Suppressor macrophage treated with lipopolysaccharide for 1 hour (primary cell): ENCODE measurements at places on chromosomes 6 and 20.

DNA sequence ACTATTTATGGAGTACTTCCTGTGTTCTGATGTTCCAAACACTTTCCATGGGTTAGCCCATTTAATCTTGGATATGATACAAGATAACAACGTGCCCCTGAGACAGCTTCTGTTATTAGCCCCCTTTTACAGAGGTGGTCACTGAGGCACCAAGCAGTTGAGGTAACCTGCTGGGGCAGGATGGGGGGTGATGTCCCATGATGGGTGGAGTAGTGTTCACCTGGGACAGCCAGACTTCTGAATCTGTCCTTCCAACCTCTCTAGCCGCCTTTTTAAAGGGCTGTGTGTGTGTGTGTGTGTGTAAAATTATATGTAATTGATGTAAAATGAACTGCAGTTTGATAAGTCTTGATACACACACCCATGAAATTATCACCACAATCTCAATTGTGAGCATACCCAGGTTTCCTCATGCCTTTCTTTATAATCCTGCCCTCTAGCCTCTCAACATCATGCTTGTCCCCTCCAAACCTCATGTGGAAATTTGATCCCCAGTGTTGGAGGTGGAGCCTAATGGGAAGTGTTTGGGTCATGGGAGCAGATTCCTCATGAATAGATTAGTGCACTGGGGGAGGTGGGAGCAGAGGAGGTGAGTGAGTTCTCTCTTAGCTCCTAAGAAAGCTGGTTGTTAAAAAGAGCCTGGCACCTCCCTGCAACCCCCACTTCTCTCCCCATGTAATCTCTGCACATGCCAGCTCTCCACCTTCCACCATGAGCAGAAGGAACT lies 39.2 kb downstream of the PLAGL2 start:
- DNase-seq = no peak

DNA sequence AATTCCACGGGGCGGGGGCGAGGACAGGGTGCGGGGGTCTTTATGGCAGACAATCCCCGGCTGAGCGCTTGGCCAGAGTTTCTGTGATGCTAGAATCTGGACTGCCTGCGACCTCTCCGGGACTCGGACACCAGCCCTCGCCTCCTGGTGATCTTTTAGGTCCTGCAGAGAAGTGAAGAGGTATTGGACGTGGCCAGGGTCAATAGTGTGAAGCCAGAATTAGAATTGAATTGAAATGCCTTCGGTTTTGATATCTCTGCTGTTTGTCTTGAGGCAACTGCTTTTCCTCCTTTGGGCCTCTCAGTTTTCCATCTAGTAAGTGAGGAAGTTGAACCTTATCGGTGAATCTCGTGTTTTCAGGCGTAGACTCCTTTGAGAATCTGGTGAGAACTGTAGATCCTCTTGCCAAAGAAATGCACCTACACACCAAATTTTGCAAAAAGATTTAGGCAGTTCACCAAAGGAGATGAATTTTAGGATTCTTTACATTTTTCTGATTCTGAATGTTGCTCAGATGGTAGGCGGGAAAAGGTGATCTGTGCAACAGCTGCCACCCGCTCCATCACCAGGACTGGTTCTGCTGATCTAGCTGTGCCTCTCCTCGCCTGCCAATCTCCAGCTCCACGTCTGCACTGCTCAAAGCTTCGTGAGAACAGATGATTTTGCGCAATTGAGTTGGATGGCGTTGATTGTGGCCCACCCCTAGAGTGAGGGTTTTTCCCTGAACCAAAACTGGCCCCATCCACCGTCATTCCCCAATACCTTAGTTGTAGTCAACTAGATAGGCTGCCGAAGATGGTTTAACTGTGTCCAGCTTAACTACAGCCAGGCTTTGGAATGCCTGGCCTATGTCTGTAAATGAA lies 837 bp upstream of the OSER1 start:
- DNase-seq = no peak

DNA sequence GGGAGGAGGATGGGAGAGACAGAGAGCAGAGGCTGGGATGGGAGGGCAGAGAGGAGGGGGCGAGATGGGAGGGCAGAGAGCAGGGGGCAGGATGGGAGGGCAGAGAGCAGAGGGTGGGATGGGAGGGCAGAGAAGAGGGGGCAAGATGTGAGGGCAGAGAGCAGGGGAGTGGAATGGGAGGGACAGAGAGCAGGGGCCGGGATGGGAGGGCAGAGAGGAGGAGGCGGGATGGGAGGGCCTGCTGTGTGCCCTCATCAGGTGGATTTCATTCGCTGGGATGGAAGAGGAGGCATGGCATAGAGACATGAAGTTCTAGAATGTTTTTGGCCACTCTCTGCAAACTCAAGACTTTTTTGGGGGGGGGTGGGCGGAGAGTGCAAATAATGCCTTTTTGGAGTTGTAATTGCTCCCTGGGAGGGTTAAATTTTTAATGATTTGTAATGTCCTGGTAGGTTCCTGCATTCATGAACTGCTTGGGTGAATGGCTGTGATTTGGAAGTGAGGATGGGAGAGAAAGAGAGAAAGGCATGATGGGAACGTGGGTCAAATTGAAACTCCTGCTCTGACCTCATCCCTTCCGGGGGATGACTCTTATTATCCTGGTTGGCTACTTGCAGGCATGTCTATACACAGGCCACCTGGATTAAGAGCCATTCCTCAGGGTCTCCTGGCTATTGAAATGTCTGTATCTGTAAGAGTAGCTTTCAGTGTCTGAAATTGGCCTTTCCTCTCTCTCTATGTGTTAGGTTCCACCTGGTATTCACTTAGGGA lies 162.4 kb upstream of the AGPAT4 start:
- no peak for DNase-seq

DNA sequence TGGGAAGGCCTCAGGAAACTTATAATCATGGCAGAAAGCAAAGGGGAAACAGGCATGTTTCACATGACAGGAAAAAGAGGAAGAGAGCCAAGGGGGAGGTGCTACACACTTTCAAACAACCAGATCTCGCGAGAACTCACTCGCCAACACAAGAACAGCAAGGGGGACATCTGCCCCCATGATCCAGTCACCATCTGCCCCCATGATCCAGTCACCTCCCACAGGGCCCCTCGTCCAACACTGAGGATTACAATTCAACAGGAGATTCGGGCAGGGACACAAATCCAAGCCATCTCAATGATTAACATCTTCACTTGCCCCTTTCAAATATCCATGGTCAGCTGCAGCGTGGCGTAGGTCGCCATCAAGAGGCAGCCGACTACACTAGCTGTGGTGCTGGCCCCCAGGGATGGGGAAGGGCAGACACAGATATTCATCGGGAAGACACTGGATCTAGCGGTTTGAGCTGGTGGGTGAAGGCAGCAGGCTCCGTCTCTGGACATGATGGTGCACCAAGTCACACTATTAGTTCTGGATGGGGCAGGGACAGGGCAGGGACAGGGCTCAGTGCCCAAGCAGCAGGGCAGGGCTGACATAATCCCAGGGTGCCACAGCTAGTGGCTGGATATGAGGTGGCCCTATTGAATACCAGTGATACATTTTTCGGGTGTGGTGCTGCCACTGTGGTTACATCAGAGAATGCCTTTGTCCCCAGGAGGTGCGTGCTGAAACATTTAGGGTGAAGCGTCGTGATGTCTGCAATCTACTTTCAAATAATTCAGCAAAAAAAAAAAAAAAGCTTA lies 31.6 kb downstream of the TUBB2B start:
- DNase-seq = no peak

DNA sequence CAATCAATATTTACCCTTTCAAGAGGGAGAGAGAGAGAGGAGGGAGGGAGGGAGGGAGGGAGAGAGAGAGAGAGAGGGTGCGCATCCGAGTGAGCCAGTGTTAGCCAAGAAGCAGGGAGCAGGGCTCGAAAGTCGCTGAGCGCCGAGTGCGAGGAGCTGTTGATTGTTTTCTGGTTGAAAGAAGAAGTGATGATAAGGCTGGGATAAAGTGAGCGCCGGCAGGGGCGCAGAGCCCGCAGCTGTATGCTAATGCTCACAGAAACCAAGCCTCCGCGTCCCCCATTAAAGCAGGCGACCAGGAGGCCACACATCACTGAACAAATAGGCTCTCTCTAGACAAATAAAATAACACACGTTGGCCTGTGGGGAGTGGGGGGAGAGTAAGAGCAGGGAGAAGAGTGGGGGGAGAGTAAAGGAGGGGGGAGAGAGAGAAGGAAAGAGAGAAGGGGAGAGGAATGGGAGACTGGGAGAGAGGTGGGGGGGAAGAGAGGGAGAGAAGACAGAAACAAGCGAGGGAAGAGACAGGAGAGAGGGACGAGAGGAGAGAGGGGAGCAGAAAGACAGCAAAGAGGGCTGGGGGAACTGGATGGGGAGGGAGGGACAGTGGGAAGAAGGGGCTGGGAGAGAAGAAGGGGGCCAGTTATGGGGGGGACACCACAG lies 5.0 kb upstream of the INSM1 start:
- no peak for DNase-seq
